ENCODE measurements at places on chromosomes 6 and 20.

GRCh38 chr6:68975064-68975463 is 340.0 kb downstream of the ADGRB3 start:
- H3K27me3 ChIP-seq = peaks cover 2% of the 10 kb centered on the region
- DNase-seq = no peak
- H3K36me3 ChIP-seq = no peaks in the 10 kb centered on the region

GRCh38 chr6:54094293-54094692 is 16.9 kb upstream of the MLIP start:
- no peaks in the 10 kb centered on the region for H3K4me1 ChIP-seq
- peaks cover 2% of the 10 kb centered on the region for H3K36me3 ChIP-seq
- no peak for DNase-seq

GRCh38 chr6:89359561-89359960 is 7.0 kb upstream of the UBE2J1 start:
- peaks cover 3% of the 10 kb centered on the region for H3K36me3 ChIP-seq
- H3K27me3 ChIP-seq = no peaks in the 10 kb centered on the region
- H3K4me3 ChIP-seq = no peak overlapping the region
- no peak for DNase-seq
- peaks cover 10% of the 10 kb centered on the region for H3K4me1 ChIP-seq

DNA sequence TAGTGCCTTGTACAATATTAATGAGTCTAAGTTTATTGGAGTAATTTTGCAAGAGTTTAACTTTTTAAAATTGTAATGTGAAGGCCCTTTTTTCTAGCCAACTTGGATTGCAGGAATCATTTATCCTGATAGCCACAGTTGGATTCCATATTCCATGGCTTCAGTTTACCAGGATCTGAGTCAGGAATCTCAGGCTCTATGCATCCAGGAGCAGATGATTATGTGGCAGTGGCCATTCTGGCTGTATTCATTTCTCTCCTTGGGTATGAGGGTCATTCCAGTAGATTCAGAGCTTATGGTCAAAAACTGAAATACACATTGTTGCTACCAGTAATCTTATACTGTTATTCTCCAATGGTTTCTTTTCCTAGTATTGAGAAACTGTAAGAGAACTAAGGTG is 2.9 kb downstream of the AIG1 start:
- peaks cover 57% of the 10 kb centered on the region for H3K4me1 ChIP-seq
- DNase-seq = no peak
- H3K27ac ChIP-seq = no peak overlapping the region
- no peaks in the 10 kb centered on the region for H3K27me3 ChIP-seq
- no peak overlapping the region for H3K4me3 ChIP-seq

DNA sequence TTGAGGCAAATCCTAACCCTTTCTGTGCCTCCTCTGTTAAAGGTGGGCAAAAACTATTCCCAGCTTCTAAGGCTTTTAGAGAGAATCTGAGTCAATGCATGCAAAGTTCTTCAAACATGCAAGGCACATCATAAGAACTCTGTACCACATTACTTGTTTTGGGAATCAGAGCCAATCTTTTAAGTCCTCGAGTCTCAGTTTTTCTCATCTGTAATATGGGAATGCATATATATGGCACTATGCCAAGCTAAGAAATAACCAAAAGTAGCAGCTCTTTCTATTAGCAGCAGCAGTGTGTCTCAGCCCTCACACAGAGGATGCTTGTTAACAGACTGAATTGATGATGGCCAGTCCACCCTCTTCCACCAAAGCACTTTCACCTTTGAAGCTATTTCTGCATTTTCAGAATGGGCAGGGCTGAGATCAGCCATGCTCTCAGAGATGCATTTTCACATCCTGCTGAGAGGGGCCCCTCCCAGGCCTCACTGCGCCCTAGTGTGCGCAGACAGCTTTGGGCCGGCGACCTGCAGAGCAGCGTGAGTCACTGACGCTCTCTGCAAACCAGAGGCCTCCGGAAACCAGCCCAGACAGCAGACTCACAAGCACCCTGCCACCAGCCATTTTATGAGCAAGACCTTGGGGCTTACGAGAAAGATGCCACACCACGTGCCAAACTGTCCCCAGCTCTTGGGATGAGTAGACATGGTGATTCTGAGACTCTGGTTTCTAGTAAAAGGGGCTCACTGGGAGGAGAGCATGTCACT is 138.0 kb downstream of the NFATC2 start:
- H3K36me3 ChIP-seq = peaks cover 2% of the 10 kb centered on the region
- DNase-seq = no peak
- H3K4me3 ChIP-seq = no peak overlapping the region
- peaks cover 9% of the 10 kb centered on the region for H3K4me1 ChIP-seq

DNA sequence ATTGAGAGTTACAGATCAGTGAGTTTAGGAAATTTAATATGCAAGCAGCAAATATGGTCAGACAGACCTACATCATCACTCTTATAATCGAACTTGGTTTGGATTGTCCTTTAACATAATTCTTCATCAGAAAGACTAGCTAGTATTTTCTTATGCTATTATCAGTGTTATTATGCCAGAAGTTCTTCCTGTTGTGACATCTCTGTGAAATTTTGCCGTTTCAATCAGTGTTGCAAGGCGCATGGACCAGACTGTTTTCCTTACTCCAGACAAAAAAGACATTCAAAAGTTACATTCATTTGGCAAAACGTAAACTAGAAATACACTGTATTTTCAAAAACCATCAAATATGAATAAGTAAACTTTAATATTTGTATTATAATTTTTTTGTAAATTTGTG is 5.7 kb upstream of the TENT5A start:
- DNase-seq = no peak
- H3K4me3 ChIP-seq = no peak overlapping the region
- H3K4me1 ChIP-seq = peaks cover 45% of the 10 kb centered on the region
- no peak overlapping the region for H3K27ac ChIP-seq
- H3K27me3 ChIP-seq = no peaks in the 10 kb centered on the region

- no peak for DNase-seq
- peaks cover 32% of the 10 kb centered on the region for H3K4me1 ChIP-seq
- H3K27ac ChIP-seq = no peak overlapping the region
- peaks cover 12% of the 10 kb centered on the region for H3K36me3 ChIP-seq
- H3K4me3 ChIP-seq = no peak overlapping the region
Observed at GRCh38 chr6:113855500-113856374, 1.4 kb upstream of the MARCKS start.

- H3K27ac ChIP-seq = peak overlapping the region; percentile 61
- peaks cover 6% of the 10 kb centered on the region for H3K27me3 ChIP-seq
- peak overlapping the region; percentile 99 for H3K4me3 ChIP-seq
- DNase-seq = no peak
- peaks cover 14% of the 10 kb centered on the region for H3K36me3 ChIP-seq
- peaks cover 29% of the 10 kb centered on the region for H3K4me1 ChIP-seq
Observed at GRCh38 chr6:149965194-149966020, 1.7 kb downstream of the ULBP1 start.

GRCh38 chr6:36504181-36504580 is 43.1 kb downstream of the STK38 start:
- H3K36me3 ChIP-seq = peaks cover 18% of the 10 kb centered on the region
- H3K4me3 ChIP-seq = no peak overlapping the region
- no peaks in the 10 kb centered on the region for H3K27me3 ChIP-seq

GRCh38 chr6:24497254-24497970 is 2.6 kb downstream of the ALDH5A1 start:
- H3K36me3 ChIP-seq = peaks cover 8% of the 10 kb centered on the region
- no peak for DNase-seq
- peaks cover 11% of the 10 kb centered on the region for H3K4me1 ChIP-seq
- H3K27me3 ChIP-seq = no peaks in the 10 kb centered on the region
- no peak overlapping the region for H3K27ac ChIP-seq

- no peak overlapping the region for H3K27ac ChIP-seq
- DNase-seq = no peak
- peaks cover 2% of the 10 kb centered on the region for H3K36me3 ChIP-seq
- H3K27me3 ChIP-seq = peaks cover 2% of the 10 kb centered on the region
- H3K4me3 ChIP-seq = no peak overlapping the region
- peaks cover 6% of the 10 kb centered on the region for H3K4me1 ChIP-seq
Observed at GRCh38 chr20:40251284-40251932, 437.6 kb downstream of the MAFB start.

DNA sequence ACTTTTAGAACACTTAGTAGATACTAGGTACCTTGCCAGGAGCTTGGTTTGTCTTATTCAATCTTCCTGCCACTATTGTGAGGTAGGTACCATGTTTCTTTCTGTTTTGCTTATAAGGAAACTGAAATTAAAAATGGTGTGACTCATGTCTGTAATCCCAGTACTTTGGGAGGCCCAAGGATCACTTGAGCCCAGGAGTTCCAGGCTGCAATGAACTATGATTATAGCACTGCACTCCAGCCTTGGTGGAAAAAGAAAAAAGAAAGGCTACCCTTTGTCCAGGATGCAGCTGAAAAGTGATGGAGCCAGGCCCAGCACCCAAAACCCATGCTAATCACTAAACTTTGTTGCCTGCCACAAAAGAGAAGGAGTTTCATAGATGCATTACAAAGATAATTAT is 34.1 kb upstream of the LAMA4 start:
- DNase-seq = no peak
- H3K27ac ChIP-seq = peak overlapping the region; percentile 49
- no peak overlapping the region for H3K4me3 ChIP-seq

DNA sequence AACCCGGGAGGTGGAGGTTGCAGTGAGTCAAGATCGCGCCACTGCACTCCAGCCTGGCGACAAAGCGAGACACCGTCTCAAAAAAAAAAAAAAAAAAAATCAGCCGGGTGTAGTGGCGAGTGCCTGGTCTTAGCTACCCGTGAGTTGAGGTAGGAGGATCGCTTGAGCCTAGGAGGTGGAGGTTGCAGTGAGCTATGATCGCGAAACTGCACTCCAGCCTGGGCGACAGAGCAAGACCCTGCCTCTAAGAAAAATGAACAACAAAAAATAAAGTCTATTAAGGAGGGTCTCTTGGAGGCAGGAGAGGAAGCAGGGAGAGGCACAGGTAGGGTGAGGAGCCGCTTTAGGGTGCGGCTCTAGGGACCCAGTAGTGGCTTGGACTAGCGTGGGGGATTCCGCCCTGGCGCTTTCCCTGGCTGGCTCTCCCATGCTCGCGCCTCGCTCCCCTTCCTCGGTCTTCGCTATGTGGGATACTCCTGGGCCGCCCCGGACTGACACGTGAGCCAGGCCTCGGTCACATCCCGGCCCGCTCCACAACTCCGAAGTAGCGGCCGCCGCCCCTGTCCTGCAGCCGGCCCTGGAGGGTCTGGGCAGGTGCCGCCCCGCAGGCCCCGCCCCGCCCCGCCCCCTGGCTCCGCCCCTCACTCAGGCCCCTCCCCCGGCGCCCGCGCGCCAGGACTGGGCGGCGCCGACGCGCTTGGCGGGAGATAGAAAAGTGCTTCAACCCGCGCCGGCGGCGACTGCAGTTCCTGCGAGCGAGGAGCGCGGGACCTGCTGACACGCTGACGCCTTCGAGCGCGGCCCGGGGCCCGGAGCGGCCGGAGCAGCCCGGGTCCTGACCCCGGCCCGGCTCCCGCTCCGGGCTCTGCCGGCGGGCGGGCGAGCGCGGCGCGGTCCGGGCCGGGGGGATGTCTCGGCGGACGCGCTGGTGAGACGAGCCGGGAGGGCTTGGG is at the start of gene MYBL2:
MYBL2 (plus strand) TSS at position 739 of the 953 bp plus-strand sequence; CDS start at position 909, 170 bp downstream.
- DNase-seq = peak; percentile 77
- no peaks in the 10 kb centered on the region for H3K36me3 ChIP-seq
- H3K27me3 ChIP-seq = peaks cover 2% of the 10 kb centered on the region
- H3K4me3 ChIP-seq = peak within 1 kb of the TSS; percentile 66
- peaks cover 8% of the 10 kb centered on the region for H3K4me1 ChIP-seq
- H3K27ac ChIP-seq = no peak within 1 kb of the TSS

DNA sequence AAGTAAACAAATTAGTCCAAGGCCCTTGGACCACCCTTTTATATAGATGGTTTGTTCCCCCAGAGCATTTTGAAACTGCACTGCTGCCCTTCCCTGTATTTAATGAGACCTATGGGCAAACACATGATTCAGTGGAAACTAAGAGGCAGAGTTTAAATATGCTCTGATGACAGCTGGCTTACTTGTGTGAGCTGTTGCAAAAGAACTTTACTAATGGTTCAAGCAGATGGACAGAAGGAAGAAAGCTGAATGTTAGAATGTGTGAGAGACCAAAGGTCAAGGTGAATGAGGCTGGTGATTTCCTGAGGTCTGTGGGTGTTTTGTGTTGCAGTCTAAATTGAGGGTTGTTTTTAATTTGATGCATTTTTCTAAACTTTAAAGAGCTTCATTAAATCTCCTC is 123.0 kb upstream of the CEP162 start:
- no peak for DNase-seq
- no peak overlapping the region for H3K27ac ChIP-seq
- H3K4me1 ChIP-seq = no peaks in the 10 kb centered on the region
- peaks cover 17% of the 10 kb centered on the region for H3K27me3 ChIP-seq
- no peak overlapping the region for H3K4me3 ChIP-seq

DNA sequence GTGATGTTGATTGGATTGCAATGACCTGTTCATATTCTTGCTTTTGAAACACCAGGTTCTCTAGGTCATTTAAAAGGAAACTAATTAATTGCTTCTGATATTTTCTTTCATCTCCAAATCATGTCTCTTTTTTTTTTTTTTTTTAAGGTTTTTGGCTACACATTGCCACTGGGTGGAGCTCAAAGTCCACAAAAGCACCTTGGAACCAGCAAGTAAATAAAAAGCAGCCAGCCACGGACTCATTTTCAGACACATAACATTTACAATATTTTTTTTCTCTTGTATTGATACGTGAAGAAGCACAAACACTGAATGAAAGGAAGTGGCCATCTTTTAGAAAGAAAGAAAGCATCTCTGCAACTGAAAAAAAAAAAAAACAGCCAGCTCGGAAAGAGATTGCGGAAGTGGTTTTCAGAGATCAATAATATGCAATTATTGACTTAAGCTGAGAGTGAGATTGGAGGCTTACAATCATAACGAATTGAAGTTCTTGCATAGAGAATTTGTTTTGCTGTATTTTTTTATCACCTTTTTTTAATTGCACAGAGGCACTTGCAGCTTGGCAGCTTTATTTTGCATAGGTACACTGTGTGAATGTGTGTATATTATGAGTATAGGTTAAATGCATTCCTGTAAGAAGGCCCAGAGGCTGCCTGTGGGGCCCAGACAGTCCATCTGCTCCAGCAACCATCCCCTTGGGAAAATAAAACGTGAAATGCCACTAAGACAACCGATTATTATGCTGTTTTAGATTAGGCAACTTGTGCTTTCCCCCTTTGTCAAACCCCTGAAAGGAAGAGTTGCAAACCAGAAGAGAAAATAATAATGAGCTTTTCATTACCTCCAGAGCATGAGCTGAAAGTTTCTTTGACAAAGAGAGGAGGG is 28.2 kb downstream of the CGA start:
- no peak for DNase-seq
- H3K4me3 ChIP-seq = no peak overlapping the region
- peaks cover 3% of the 10 kb centered on the region for H3K4me1 ChIP-seq
- no peak overlapping the region for H3K27ac ChIP-seq
- peaks cover 54% of the 10 kb centered on the region for H3K27me3 ChIP-seq

- no peak for DNase-seq
- no peaks in the 10 kb centered on the region for H3K36me3 ChIP-seq
- no peaks in the 10 kb centered on the region for H3K27me3 ChIP-seq
- H3K4me3 ChIP-seq = no peak overlapping the region
- peak overlapping the region; percentile 76 for H3K27ac ChIP-seq
Observed at GRCh38 chr6:89482126-89482525, 49.2 kb downstream of the ANKRD6 start.

DNA sequence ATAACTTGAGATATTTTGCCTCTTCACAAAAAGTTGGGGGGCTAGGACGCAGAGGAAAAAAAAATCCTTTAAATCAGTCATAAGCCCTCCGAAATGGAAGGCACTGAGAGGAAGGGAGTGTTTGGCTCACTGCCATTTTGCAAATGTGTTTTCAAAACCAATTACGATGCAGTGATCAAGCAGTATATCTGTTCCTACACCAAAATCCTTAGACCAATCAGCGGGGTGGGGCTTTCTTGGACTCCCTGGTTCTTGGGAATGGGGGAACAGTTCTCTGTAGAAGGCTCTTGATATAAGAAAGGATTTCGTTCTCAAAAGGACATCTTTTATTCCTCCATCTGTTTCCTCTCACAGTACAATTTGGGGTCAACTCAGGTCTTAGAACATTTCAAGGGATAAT is 478.6 kb upstream of the JARID2 start:
- DNase-seq = no peak
- H3K27ac ChIP-seq = no peak overlapping the region
- H3K27me3 ChIP-seq = no peaks in the 10 kb centered on the region
- H3K36me3 ChIP-seq = no peaks in the 10 kb centered on the region
- H3K4me3 ChIP-seq = no peak overlapping the region
